H9 (cell line): ENCODE measurements at places on chromosomes 1 and 21. TPM values are rescaled to one million over a fixed set of nuclear protein-coding genes. Genes with fewer than 3 reads are reported as not detected.

DNA sequence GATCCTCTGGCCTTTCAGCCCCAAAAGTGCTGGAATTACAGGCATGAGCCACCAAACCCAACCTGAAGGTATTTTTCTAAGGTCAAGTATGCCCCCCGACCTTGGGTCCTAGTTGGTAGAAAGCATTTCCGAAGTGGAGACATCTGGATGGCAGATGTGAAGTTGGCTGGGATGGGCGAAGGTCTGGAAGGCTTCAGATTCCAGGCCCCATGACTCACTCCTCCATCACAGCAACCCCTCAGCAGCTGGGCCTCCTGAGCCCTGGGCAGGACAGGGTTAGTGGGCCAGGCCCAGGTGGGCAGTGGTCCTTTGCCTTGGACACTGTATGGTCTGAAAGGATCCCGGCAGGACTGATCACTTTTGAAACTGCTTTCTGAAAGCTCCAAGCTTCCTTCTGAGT, 23.3 kb downstream of the NAV1 start:
- DNase-seq = no peak

LMOD1 gene
- 0.31 and 0.44 TPM in 2 replicates for total RNA-seq

DNA sequence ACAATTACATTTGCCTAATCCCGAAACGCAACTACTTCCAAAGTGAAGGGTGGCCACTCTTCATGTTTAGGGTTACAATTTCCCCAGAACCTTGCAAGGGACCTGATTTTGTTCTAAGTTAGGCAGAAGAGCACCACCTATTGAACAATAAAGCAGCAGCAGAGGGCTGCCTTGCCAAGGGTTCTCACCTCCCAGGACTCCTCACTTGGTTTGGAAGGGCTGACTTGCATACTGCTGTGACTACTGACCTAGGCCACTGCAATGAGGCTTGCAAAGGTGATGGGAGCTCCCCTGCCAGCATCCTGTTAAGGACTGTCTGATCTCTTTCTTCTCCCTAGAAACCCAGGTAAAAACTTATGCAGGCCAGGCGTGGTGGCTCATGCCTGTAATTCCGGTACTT, 14.2 kb downstream of the MTOR start:
- DNase-seq = peak; percentile 39

DNA sequence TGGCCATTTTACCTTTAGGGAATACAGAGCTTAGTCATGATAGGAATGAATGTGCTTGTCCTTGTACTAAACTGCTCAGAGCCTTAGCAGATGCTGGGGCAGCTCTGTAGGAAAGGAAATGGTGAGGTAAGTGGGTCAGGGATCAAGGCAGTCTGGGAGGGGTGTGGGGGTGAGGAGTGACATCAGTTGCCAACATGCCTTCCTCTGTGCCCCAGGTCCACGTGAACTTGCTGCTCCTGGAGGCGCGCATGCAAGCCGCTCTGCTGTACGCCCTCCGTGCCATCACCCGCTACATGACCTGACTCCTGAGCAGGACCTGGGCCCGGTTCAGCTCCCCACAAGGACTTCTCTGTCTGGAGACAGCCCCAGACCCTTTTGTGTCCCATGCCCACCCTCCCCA, 21.2 kb downstream of the SESN2 start:
- no peak for DNase-seq

SGIP1 gene
- total RNA-seq = 1.5 and 1.6 TPM in 2 replicates

- DNase-seq = peak; percentile 56
Measured at GRCh38 chr1:27141266-27142003, 13.5 kb downstream of the SLC9A1 start.

USH2A gene
- total RNA-seq = 0.04 and 0.11 TPM in 2 replicates
